ENCODE measurements at places on chromosomes 1 and 21.

- DNase-seq = no peak
Observed at GRCh38 chr1:35222322-35223083, 29.6 kb upstream of the SFPQ start.

- no peak for DNase-seq
Observed at GRCh38 chr1:171828794-171829193, 12.5 kb upstream of the DNM3 start.

GRCh38 chr1:11518016-11518701 lies 39.2 kb downstream of the DISP3 start:
- DNase-seq = no peak

DNA sequence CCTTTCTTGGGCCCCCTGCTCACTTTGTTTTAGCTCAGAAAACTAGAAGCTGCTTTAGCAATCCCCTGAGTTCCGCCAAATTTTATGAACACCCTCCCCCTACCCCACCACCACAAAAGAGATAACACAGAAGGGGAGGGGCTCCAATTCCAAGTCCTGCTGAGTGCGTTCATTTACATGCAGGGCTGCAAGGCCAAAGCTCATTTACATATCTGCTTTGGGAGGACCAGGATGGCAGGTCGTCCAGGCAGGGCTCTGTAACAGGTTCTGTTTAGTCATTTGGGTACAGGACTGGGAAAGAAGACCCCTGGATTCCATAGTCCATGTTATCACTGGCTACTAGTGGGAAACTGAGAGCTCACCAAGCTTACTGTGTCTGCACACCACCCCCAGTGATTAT lies 35.9 kb upstream of the KIF21B start:
- no peak for DNase-seq

DNA sequence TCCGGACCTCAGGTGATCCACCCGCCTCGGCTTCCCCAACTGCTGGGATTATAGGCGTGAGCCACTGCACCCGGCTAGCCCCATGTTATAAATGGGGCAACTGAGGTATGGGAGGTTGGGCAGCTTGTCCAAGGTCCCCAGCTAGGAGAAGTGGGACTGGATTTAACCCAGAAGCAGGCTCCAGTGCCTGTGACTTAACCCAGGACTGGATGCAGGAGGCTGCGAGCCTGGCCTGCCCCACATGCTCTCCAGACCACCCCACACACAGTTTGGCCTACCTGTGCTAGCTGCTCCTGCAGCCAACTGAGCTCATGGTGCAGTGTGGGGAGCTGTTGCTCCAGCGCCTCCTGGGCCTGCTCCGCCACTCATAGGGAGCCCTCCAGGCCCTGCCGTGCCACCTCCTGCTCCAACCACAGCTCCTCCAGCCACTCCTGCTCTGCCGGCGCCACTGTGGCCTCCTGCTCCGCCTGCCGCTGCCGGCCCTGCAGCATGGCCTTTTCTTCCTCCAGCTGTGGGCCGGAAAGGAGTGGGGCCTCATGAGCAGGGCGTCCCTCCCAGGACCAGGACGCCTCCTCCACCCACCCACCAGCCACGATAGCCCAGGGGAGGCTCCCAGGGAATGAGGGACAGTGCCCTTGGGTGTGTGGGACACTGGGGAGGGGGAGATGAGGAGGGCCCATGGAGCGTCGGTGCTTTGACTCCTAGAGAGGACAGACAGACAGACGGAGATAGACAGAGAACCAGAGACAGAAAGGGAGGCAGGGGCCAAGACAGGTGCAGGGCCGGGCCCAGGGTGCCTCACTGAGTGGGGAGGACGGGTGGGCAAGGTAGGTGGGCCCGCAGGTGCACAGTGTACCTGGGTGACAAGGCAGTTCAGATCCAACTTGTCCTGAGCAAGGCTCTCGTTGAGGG lies 12.4 kb upstream of the NBPF1 start:
- DNase-seq = no peak

DNA sequence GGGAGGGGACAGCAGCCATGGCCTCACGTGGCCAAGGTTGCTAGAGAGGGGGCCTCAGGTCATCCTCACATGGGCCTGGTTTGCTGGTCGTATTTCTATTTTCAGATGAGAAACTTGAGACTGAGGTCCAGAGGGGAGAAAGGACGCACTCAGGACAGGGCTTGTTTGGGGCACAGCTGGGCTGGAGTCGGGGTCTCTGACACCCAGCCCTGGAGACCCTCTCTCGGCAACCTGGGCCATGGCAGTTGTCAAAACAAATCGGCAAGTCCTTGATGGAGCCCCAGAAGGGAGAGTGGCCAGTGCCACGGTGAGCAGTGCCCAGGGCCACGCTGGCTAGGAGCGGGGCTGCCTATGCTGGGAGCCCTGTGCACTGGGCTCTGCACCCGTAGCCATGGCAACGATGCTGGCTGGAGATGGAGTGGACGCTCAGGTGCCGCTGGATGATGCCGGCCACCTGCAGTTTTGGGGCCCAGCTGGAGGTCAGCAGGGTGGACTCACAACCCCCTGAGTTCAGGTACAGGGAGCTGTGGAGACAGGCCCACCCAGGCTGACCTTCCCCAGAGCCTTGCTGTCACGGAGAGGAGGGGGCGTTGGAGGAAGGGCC lies 11.1 kb downstream of the LRRC3 start:
- no peak for DNase-seq

- no peak for DNase-seq
Observed at GRCh38 chr21:25456672-25457071, 150.6 kb downstream of the MRPL39 start.

- no peak for DNase-seq
Observed at GRCh38 chr21:27885296-27885711, 918.4 kb upstream of the ADAMTS5 start.

- no peak for DNase-seq
Observed at GRCh38 chr1:218447010-218447689, 102.0 kb downstream of the TGFB2 start.

GRCh38 chr1:99731384-99731783 lies 35.1 kb downstream of the FRRS1 start:
- DNase-seq = no peak

GRCh38 chr1:174883409-174883808 lies 116.3 kb upstream of the CACYBP start:
- no peak for DNase-seq

DNA sequence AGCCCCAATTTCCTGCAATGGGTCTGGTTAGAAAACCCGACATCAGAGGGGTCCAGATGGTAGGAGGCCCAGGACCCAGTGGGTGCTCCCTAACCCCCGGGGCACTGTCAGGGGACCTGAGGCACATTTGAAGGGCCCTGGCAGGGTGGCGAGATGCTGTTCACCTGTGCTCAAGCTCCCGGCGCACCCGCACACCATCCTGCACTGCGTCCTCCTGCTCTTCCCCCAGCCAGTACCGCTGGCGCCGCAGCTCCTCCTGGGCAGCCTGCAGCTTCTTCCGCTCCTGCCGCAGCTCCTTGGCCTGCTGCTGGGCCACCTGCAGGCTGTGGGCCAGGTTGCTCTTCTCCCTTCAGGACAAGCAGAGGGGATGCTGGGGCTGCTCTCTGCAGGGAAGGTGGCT lies 36.0 kb downstream of the RNU1-1 start:
- DNase-seq = no peak

GRCh38 chr21:37341254-37341960 lies 25.2 kb upstream of the DYRK1A start:
- no peak for DNase-seq

DNA sequence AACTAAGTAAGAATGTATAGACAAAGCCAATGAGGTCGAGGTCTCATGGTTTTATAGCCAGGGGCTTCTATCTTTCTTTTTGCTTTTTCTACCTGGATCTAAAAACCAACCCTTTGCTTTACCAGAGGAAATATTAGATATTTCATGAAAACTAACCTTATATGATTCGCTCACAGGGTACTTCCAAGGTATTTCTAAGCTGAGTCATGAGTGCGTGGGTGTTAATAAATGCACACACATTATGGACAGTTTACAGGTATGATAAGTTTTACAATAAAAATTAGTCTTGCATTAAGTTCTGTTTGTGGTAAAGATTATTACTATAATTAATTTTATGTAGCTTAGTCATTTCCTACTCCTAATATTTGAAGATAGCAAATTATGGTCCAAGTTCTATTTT lies 217.2 kb downstream of the CHRM3 start:
- DNase-seq = no peak

- no peak for DNase-seq
Observed at GRCh38 chr1:29318724-29319123, 82.4 kb downstream of the PTPRU start.

GRCh38 chr1:21605964-21606705 lies 63.0 kb downstream of the RAP1GAP start:
- DNase-seq = no peak

GRCh38 chr1:23646091-23646490 lies 45.5 kb upstream of the RPL11 start:
- no peak for DNase-seq

- no peak for DNase-seq
Observed at GRCh38 chr1:3883194-3883925, 16.7 kb downstream of the C1orf174 start.

DNA sequence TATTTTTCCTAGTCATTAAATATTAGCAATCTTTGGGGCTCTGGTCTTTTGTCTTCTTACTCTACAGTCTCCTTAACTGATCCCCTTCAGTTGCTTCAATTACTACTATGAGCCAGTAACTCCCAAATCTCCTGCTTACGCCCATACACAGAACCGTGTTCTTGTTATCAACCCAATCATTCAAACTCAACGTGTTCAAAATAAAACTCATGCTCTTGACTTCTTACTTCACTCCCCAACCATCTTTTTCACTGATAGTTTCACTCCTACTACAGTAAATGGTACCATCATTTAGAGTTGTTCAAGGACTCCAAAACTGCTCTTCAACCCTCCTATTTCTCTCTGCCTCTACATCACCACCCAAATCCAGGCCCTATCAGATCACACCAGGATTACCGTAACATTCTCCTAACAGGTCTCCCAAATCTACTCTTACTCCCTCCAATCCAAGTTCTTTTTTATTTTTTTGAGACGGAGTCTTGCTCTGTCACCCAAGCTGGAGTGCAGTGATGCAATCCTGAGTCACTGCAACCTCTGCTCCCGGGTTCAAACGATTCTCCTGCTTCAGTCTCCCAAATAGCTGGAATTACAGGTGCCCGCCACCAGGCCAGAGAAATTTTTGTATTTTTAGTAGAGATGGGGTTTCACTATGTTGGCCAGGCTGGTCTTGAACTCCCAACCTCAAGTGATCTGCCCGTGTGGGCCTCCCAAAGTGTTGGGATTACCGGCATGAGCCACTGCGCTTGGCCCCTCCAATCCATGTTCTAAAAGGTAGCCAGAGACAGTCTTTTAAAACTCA lies 3.0 kb downstream of the YARS1 start:
- DNase-seq = no peak

DNA sequence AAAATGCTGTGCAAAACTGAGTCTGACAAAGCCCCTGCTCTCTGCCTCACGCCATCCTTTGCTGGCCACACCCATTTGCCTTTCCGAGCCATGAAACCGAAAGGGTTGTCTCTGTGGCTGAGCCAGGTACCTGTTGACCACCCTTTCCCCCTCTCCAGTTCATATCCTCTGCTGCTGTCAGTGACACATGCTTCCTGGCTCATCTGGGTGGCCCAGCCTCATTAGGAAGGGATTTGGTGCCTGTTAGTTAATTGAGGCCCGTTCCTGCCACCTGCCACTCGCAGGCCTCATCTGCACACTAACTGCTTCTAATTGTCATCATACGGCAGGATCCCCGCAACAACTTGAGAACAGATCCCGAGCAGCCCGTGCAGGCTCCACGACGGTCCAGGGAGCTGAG lies 79.2 kb downstream of the OLIG1 start:
- DNase-seq = no peak

GRCh38 chr1:91511386-91511785 lies 10.7 kb downstream of the CDC7 start:
- no peak for DNase-seq

DNA sequence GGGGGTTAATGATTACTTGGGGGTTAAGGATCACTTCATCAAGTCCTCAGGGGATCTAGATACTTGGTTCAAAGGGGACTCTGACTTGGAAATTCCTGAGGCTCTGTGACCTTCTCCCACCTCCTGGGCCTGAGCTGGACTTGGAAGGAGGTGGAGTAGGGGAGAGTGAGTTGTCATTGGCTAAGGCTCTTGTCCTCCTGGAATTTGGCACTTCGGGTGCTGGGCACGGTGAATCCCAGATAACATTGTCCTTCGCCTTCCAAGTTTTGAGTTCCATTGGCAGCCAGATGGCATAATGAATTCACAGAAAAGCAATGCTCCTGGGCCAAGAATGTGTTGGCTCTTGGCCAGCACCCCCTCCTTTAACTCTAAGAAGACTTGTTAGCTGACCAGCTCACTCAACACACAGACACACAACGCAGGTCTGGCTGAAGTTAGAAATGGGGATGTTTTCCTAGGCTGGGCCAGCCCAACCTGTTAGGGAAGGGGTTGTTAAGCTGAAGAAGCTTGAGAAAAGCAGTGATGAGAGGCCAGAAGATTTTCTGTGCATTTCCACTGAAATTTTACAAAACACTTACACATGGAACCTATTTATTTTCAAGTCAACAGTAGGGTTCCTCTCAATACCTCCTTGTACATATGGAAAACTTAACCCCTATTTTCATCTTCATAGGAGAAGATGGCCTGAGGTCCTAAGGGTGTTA lies 29.7 kb downstream of the SLC26A9 start:
- DNase-seq = no peak

DNA sequence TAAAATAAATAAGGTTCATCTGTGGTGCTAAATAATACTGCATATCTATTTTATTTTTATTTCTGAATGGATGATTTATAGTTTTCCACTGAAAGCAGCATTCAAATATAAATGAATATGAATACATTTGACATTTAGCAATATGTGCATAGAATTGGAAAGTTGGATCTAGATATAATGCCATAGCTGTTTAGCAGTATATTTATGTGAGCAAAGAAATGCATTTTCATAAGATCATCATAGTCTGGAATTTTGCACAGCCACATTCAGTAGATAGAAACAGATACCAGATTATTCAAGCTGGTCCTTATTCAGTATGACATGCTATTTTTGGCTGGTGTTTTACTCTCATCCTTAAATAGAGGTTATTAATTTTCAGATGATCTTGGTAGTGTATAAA lies 46.0 kb downstream of the SNX7 start:
- DNase-seq = no peak

DNA sequence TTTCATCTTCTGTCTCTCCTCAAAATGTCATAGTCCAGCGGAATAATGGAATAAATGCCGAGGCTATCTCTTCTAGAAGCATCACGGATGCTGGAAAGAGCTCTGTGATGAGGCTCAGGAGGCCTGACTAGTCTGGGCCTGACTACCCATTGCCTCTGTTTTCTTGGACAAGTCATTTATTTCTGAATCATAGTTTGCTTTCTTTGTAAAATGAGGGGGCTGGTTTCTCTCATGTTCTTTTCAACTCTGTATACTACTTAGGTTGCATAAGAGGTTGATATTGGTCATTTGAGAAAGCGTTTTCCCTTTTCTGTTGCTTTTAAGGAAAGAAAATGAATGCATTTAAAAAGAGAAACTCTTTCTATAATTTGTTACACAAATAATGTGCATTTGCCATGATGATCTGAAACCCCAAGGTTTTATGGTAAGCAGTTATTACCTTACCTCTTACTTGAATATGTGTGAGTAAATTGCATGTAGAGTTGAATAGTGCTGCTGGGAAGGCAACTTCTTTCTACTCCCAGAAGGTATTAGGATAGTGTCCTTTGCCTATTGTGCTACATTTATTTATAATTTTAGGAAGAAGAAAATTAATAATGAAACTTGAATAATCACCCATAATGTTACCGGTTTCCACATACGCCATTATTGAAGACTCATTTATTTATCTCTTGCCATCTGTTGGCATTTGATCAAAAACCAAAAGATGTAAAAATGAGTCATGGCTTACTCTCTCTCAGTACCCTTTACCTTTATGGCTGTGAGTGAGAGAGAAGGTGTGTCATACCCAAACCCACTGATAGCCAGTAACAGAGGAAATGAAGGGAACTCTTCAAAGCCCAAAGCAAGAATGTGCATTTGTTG lies 179.1 kb downstream of the FASLG start:
- DNase-seq = no peak

GRCh38 chr21:45836268-45836655 lies 145.3 kb upstream of the COL6A1 start:
- DNase-seq = no peak
